Smooth muscle cell of the coronary artery (primary cell): ENCODE measurements at places on chromosomes 1 and 21. TPM values are rescaled to one million over a fixed set of nuclear protein-coding genes. Genes with fewer than 3 reads are reported as not detected.

Gene TTC22
- total RNA-seq: not detected in 2 replicates

Gene AUNIP
- total RNA-seq: 0.98 TPM in 1 of 2 replicates, not detected in the other

Gene CTSE
- 0.15 TPM in 1 of 2 replicates, not detected in the other for total RNA-seq

Gene CEP104
- 11.5 and 12.0 TPM in 2 replicates for total RNA-seq

Gene SPRR5
- not detected in 2 replicates for total RNA-seq

Gene ARV1
- 9.8 and 10.4 TPM in 2 replicates for total RNA-seq

Gene GBP1
- 12.5 and 18.7 TPM in 2 replicates for total RNA-seq

Gene NPHS2
- total RNA-seq: not detected in 2 replicates

Gene NUDT4B
- total RNA-seq: 8.4 and 17.3 TPM in 2 replicates

Gene SYT14
- total RNA-seq: 0.47 and 0.68 TPM in 2 replicates

Gene ZNF593OS
- not detected in 2 replicates for total RNA-seq

Gene MAEL
- total RNA-seq: not detected in 2 replicates

Gene CACHD1
- total RNA-seq: 2.6 and 6.7 TPM in 2 replicates

Gene CRNN
- total RNA-seq: not detected in 2 replicates

Gene MCOLN3
- total RNA-seq: under 0.01 and 0.59 TPM in 2 replicates

Gene PGLYRP4
- total RNA-seq: not detected in 2 replicates

Gene TAL1
- 0.12 and 0.45 TPM in 2 replicates for total RNA-seq

Gene DCDC2B
- not detected in 2 replicates for total RNA-seq

Gene PGLYRP3
- total RNA-seq: not detected in 2 replicates

Gene TRPM2
- under 0.01 TPM in 1 of 2 replicates, not detected in the other for total RNA-seq

Gene SPATA17
- total RNA-seq: 0.45 and 1.4 TPM in 2 replicates

Gene PDE9A
- 0.12 and 1.7 TPM in 2 replicates for total RNA-seq

Gene HSD3B1
- not detected in 2 replicates for total RNA-seq

Gene ORC1
- total RNA-seq: under 0.01 and 1.9 TPM in 2 replicates

Gene F3
- 2.9 and 7.5 TPM in 2 replicates for total RNA-seq

Gene NTMT2
- not detected in 2 replicates for total RNA-seq

Gene CFHR3
- total RNA-seq: not detected in 2 replicates

Gene TMEM269
- 0.12 TPM in 1 of 2 replicates, not detected in the other for total RNA-seq

Gene FCRLA
- total RNA-seq: 0.45 and 0.47 TPM in 2 replicates

Gene USP48
- 24.7 and 41.0 TPM in 2 replicates for total RNA-seq

Gene LCE3D
- total RNA-seq: not detected in 2 replicates

Gene ADAMTS5
- 0.08 and 8.1 TPM in 2 replicates for total RNA-seq

Gene RNASEL
- 5.4 and 16.7 TPM in 2 replicates for total RNA-seq

Gene LPAR3
- total RNA-seq: 0.45 and 10.2 TPM in 2 replicates

Gene SYDE2
- total RNA-seq: 1.2 and 3.3 TPM in 2 replicates

Gene GJA4
- total RNA-seq: 0.12 and 40.6 TPM in 2 replicates

Gene C1orf56
- total RNA-seq: 0.47 and 0.98 TPM in 2 replicates

Gene HPCAL4
- total RNA-seq: not detected in 2 replicates

Gene FOXD2
- 0.08 TPM in 1 of 2 replicates, not detected in the other for total RNA-seq

Gene PRRX1
- total RNA-seq: 139 and 167 TPM in 2 replicates

Gene C1orf185
- total RNA-seq: not detected in 2 replicates

Gene RNF223
- not detected in 2 replicates for total RNA-seq

Gene SLC44A3
- total RNA-seq: 0.23 and 6.1 TPM in 2 replicates

Gene CFAP74
- not detected in 2 replicates for total RNA-seq

Gene TSHB
- total RNA-seq: not detected in 2 replicates

Gene IFNAR1
- 9.9 and 16.0 TPM in 2 replicates for total RNA-seq

Gene LCE3E
- not detected in 2 replicates for total RNA-seq
